Activated CD8-positive, alpha-beta T cell treated with anti-CD3 and anti-CD28 coated beads, Interleukin-2, amount 10 ng/mL, durations not matched to agents 7 days and 5 days (primary cell): ENCODE measurements at places on chromosomes 5 and 9. TPM values are rescaled to one million over a fixed set of nuclear protein-coding genes. Genes with fewer than 3 reads are reported as not detected.

The PLCXD3 gene
- total RNA-seq: not detected

The SHISAL2B gene
- not detected for total RNA-seq

The ABO gene
- total RNA-seq: not detected

The CDH9 gene
- total RNA-seq: not detected

The CCDC183 gene
- 0.44 TPM for total RNA-seq

- DNase-seq: no peak
Measured at GRCh38 chr5:134527961-134528424, 2.5 kb downstream of the JADE2 start.

DNA sequence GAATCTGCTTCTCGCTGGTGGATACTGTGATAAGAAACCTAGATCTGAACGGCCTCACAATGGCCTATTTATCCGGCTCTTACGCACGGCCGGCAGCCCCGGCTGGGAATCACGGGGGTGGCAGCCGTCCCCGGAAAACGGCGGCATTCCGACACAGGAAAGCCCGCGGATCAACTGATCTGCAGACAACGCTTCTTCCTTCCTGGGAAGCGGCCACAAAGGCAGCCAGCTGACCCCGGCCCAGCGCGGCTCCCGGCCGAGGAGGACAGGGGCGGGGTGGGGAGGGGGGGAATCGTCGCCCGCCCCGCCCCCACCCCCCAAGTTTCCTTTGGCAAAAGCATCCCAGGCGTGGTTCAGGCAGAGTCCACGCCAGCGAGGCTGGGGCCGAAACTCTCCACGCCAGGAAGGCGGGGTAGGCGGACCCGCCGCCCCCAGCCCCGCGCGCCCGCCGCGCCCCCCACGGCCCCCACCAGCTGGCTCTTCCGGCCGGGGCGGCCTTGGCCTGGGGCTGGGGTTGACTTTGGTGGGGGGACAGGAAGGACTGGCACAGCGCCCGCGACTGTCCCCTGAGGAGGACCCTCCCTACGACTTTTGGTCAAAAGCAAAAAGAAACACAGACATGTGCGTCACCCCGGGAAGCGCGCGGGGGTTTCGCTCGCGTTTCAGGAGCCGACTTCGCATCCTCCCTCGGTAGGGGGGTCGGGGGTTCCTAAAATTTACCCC lies 247.7 kb upstream of the ANKRD55 start:
- peak; percentile 25 for DNase-seq

DNA sequence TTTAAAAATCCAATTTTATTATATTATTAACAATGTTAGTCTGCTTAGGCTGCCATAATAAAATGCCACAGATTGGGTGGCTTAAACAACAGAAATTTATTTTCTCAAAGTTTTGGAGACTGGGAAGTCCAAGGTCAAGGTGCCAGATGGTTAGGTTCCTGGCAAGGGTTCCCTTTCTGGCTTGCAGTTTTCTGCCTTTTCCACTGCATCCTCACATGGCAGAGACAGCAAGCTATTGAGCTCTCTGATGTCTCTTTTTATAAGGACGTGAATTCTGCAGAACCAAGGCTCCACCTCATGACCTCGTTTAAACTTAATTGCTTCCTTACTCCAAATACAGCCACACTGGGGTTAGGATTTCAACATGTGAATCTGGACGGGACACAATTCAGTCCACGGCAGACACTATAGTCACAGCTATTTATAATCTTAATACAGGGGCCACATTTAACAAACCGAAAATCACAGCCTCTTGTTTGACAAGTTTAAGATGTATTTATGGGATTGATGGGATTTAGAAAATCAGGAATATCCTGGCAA lies 174.9 kb upstream of the PUM3 start:
- DNase-seq: no peak

GRCh38 chr5:143771602-143772001 lies 40.4 kb upstream of the HMHB1 start:
- DNase-seq: no peak

- no peak for DNase-seq
Measured at GRCh38 chr9:133996531-133997520, 4.7 kb upstream of the VAV2 start.

DNA sequence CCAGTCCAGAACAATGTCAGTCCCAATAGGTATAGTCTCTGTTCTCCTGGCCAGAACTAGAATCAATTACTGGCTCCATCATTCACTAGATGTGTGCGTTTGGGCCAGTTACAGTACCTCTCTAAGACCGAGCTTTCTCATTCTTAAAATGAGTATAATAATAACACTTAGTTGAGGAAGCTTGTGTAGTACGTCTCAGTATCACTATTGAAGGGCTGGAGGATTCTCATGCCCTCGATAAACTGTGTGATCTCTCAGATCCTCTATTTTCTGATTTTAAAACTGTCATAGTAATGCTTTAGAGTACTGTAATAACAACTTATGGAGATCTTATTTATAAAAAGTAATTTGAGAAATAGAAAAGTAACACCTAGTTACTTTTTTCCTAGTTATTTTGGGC lies 50.7 kb downstream of the CDKN2A start:
- no peak for DNase-seq

- DNase-seq: no peak
Measured at GRCh38 chr5:143557061-143557818, 153.8 kb upstream of the NR3C1 start.

DNA sequence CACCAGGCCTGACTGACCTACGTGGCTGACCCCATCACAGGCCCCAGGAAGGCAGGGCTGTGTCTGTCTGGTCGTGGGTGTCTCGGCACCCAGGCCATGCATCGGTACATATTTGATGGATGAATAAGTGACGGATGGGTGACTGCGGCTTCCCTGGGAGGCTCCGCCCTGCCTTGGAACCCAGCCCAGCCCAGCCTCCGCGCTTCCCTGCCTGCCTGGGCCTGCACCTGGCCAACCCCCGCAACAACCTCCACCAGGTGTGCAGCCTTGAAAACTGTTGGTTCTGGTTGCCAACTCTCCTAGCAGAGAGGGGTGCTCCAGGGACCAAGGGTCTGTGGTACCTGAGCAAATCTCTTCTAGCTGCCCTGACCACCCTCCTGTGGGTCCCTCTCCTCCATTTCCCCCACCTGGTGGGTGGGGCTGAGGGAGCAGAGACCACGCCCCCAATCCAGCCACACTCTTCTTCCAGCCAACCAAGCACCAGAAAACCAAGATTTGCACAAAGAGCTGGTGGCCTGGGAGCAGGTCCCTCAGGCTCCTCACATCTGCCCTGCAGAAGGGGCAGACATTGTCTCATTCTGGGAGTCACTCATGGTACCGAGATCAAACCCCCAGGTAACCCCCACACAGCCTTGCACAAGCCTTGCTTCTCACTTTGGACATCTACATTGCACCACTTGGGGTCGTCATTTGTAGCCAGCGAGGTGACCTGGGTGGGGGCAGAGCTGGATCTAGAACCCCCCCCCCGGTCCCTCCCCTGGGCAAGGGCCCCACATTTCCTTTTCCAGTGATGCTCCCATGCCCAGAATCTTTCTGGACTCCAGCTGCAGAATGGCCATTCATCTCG lies 100.6 kb upstream of the IER5L start:
- DNase-seq: no peak

DNA sequence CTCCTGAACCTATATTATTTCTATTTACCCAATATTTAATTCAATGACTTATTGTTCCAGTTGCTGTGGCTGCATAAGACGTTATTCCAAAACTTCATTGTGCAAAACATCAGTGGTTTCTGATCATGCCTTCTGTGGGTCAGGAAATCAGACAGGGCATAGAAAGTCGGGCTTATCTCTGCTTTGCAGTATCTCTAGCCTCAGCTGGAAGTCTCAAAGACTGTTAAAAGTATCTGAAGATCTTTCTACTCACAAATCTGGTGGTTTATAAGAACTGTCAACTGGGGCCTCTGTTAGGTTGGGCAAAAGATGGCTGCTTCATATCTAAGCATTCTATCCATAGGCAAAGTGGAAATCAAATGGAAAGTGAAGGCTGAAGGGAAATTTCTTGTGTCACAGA lies 687.7 kb upstream of the ARRDC3 start:
- no peak for DNase-seq
